ENCODE measurements at places on chromosomes 7 and 10.

DNA sequence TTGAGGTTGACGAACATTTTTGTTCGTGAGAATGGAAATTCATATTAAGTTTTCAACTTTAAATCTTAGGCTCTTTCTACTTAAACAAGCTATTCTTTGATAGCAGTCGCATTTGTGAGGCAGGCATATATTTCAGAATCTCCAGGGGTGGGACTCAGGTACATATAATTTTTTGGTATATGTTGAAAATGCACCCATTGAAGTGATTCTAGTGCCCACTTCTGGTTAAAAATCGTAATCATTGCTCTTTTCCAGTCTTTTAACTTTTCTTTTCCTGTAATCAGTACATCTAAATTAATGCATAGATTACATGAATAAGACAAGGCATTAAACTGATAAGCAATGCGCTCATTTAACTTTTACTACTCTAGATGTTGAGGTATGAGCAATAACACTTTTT is 67.8 kb downstream of the ZNRF2 start:
- DNase-seq: no peak

GRCh38 chr7:36372156-36372555 is 17.5 kb upstream of the ANLN start:
- no peak for DNase-seq

DNA sequence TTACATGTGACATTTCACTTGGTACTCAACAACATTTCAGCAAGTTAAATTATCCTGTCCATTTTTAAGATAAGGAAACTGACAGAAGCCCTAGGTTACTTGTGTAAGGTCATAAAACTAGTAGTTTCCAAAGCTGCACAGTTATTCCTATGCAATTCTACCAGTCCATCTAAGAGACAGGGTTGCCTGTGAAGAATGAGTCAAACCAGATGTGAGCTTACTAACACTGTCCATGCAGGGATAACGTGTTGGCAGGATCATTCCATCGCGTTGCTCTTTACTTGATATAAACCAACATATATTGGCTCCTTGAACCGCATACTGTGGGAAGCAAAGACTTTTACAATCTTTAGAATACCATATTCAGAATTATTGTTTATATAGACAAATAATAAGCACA is 280.9 kb upstream of the HGF start:
- DNase-seq: no peak

DNA sequence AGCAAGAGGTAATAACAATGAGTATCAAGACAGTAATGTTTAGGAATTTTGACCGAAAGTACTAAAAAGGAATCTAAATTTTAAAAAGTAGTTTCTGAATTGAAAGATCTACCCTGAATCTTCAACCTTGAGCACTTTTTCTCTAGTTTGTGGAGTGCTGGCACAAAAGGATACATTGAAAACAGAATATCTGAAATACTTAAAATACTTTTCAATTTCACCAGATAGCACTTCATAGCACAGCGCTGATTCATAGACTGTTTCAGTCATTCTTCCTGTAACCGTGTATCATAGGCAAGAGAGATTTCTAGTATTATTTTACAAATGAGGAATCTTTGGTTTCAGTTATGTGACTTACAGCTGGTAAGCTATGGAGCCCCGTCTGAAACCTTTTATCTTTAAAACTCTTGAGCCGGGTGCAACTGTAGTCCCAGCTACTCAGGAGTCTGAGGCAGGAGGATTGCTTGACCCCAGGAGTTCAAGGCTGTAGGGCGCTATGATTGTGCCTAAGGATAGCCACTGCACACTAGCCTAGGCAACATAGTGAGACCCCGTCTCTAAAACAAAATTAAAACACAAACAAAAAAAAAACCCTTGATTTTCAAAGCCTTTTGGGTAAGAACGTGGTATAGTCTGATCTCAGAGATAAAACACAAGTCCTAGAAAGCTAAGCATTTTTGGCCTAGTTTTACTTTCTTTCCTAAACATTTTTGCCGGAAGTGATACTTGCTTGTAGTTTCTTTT is 35.1 kb downstream of the FHIP2A start:
- DNase-seq: no peak

DNA sequence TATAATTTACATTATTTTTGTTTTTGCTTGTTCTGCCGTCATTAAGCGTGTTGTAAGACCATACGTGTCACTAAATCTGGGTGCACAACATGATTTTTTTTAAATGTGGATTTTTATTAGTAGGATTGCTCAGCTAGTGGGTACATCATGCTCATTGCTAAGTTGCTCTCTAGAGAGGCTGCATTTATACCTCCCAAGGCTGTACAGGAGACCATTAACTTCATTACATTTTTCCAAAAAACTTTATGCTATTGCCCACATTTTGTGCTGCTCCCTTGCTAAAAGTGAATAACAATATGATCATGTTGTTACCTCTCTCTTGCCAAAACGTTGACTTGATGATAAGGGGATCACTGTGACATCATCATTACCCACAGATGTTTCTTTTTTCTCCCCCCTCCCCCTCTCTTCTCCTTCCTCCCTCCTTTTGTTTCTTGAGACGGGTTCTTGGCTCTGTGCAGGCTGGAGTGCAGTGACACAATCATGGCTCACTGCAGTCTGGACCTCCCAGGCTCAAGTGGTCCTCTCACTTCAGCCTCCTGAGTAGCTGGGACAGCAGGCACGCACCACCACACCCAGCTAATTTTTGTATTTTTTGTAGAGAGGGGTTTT is 65.1 kb downstream of the BMPR1A start:
- DNase-seq: no peak

- DNase-seq: no peak
Measured at GRCh38 chr7:107564553-107565298, 955 bp downstream of the DUS4L start.

GRCh38 chr7:136919820-136920219 is 51.4 kb downstream of the CHRM2 start:
- no peak for DNase-seq

DNA sequence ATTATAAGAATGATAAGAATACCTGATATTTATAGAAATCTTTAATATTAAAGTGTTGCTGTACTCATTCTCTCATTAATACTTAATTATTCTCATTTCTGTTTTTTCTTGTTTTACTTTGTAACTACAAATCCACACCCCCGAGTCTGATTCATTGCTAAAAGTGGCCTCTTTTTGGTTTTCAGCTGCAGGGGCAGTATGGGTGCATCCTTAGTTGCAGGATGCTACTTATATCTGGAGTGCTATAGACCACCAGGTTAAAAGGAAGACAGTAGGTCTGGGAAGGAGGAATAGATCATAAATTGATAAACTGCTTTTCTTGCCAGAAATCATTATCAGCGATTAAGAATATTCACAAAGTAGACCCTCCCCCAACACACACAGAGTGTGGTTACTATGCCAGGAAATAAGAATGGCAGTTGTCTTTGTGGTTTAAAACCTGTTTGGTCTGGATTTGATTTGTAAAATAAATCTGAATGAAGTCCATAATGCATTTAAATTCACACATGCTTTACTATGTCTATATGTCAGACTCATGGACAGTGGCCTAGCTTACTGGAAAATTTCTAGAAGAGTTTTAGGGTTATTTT is 96.5 kb downstream of the NRF1 start:
- no peak for DNase-seq

DNA sequence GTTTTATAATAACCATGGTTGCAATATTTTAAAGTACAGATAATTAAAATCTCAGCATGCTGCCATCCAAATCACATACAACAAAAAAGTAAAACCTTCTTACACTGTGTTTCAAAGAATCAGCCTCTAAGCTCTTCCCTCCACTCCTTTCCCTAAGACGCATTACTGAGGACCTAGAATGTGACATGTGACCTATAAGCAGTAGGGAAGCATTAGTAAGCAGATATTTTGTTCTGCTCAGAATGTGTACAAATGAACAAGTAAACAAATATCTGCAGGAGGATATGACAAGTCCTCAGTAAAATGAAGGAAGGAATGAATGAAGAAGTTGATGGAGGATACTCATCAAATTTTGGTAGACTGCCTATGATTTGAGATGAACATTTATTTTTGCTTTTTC is 49.1 kb downstream of the RAB11FIP2 start:
- no peak for DNase-seq

- no peak for DNase-seq
Measured at GRCh38 chr7:131774419-131775220, 218.2 kb upstream of the PODXL start.

DNA sequence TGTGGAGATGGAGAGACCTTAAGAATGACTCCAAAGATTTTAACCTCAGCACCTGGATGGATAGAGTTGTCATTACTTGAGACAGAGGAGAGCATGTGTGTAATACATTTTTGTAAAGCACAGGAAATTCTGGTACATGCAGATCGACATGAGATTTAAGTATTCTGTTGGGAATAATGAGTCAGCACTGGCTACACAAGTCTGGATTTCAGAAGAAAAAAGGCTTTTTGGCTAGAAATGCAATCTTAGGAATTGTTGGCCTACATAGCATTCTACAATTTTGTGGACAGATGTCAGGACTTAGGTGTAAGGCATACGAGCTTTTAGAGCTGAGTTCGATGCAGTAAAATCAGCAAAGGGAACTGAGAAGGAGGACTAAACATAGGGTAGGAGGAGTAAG is 24.1 kb upstream of the ANKRD30A start:
- no peak for DNase-seq

GRCh38 chr7:31517513-31517912 is 3.6 kb downstream of the ITPRID1 start:
- DNase-seq: no peak

- no peak for DNase-seq
Measured at GRCh38 chr7:69433081-69433480, 165.2 kb upstream of the AUTS2 start.

GRCh38 chr7:19560111-19560883 is 148.5 kb downstream of the POLR1F start:
- no peak for DNase-seq

DNA sequence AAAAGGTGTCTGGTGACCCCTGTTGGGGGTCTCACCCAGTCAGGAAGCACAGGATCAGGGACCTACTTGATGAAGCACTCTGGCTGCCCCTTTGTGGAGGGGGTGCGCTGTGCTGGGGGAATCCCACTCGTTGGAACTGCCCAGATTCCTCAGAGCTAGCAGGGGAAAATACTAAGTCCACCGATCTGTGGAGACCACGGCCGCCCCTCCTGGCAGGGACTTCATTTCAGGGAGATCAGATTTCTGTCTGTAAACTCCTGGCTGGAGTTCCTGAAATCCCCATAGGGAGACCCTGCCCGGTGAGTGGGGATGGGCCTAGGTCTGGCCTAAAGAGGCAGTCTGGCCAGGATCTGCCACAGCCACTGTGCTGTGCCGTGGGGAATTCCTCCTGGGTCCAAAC is 79.3 kb upstream of the ADCY1 start:
- no peak for DNase-seq

DNA sequence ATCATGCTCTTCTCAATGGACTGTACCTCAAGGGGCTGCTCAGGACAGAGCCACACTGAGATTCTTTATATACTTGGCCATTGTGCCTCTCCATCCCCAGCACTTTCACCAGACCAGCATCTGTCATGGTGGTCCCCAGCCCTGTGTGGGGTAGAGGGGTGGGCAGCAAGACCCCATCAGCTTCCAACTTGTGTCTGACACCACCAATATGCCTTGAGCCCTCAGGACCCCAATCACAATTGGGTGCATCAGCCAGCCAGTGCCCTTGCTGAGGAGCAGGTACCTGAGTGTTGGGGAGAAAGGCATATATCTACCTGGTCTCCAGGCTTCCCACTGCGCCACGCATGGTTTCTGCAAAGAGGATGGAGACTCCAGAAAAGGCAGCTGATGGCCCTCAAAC is 56.3 kb downstream of the GRID1 start:
- DNase-seq: no peak

DNA sequence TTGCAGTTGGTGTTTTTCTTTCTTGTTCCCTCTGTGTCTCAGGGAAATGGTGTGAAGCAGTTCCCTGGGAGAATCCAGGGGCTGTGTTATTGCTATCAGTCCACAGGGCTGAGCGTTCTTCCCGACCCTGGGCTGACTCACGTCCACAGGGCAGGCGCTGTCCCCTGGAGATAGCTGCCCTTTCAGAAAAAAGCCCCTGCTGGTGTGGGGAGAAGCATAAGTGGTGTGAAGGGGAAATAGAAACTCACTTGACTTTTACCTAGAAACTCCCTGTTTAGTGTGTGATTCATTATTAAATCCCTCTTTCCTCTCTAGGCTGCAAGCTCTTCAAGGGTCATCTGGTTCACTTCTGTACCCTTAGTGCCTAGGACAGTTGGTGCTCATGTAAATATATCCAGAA is 63.3 kb upstream of the SMNDC1 start:
- DNase-seq: peak; percentile 54

- DNase-seq: peak; percentile 16
Measured at GRCh38 chr10:42988517-42989395, 88.1 kb upstream of the RET start.

DNA sequence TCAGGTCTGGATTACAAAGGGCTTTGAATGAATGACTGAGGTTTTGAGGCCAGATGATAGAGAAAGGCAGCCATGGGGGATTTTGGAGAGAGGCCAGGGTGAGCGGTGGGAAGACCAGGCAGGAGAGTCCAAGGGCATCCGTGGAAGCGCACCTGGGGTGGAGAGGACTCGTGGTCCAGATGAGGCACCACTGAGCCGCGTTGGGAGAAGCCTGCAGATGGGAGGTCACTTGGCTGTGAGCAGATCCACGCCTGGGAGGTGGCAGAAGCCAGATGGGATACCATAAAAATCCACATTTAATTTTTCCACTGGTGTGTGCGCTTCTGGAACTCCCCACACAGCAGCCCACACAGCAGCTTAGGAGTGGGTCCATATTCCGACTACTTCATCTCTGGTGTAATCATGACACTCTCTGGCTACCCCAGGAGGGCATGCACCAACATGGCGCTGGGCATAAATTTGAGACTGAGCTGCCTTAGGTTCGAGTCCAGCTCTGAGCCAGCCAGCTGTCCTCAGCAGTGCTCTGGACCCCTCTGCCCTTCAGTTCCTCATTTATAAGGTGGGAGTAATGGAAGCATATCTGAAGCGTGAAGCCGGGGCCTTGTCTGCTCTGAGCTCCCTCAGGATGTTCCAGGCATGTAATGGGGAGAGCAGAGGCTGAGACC is 90.2 kb upstream of the FAM20C start:
- no peak for DNase-seq
